Activated T-helper 9 cell treated with anti-CD3 and anti-CD28 coated beads, Interleukin-2, amount 50 U/mL, for 16 hours (primary cell): ENCODE measurements at places on chromosomes 4 and X.

- no peak for DNase-seq
Measured at GRCh38 chr4:13653766-13654161, 26.2 kb upstream of the BOD1L1 start.

GRCh38 chrX:45621376-45622041, 420.8 kb upstream of the DIPK2B start:
- no peak for DNase-seq

DNA sequence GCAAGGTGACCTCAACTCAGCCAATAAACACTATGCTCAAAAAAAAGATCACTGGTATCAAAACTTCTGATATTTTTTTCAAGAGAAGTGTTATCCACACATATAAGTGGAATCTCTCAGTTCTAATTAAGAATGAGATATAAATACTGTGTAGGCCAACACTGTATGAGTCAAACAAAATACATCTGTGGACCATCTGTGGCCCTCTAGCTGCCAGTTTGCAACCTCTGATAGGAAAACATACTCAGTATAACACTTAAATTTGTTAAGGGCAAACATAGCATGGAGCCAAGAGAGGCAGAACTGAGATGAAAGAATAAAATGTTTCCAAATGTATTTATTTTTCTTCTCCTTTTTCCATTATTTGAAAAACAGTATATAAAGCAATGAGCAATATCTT, 377.3 kb downstream of the ARAP2 start:
- no peak for DNase-seq

DNA sequence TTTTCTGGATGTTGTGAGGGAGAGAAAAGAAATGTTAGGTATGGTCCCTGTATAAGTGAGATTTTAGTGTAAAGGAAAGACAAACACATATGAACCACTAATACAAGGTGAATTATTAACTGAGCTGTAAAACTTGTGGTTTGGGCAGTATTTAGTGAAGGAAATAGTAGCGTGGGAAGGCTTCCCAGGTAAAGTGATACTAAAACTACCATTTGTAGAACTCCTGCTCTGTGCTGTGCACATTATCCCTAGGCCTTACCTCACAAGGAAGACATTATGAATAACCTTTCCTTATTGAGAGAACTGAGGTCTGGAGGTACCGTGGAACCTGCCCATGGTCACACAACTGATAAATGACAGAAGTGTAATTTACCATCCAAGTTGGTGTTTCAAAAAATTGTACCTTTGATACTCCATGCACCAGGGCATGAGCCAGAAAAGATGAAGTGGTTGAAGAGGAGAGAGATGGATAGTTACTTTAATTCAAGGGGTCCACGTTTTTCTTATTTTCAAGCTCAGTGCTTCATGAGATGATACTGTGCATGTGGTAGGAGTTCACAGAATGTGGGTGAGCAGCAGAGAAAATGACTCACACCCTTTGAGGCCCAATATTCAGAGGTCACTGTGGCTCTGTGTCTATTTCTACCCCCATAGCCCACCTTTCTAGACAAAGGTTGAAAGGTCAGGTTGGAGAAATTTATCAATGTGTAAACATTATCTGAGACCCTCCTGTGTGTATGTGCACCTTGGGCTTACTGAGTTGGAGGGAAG, 2.6 kb upstream of the VSIG4 start:
- no peak for DNase-seq

- DNase-seq, result no peak
Measured at GRCh38 chrX:15751155-15751819, 13.2 kb downstream of the CA5B start.

- DNase-seq, result no peak
Measured at GRCh38 chr4:134632056-134632455, 430.5 kb upstream of the PABPC4L start.
